ENCODE measurements at places on chromosomes 2 and 18.

DNA sequence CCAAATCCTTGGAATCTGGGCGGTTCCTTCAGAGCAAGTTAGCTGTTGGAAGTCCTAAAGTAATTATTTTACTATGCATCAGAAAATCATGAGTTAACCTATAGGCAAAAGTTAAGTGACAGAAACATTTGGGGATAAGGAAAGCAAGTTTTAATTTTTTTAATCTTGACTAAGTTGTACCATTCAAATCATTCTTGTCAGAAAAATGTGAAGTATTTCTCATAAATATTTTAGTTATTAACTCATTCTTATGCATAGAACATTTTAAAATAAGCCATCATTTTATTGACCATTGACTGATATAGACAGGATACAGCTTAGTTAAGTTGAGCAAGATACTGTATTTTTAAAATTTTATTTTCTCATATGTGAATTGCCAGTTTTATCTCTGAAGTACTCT is 98.2 kb upstream of the FOSL2 start:
- DNase-seq, result no peak

DNA sequence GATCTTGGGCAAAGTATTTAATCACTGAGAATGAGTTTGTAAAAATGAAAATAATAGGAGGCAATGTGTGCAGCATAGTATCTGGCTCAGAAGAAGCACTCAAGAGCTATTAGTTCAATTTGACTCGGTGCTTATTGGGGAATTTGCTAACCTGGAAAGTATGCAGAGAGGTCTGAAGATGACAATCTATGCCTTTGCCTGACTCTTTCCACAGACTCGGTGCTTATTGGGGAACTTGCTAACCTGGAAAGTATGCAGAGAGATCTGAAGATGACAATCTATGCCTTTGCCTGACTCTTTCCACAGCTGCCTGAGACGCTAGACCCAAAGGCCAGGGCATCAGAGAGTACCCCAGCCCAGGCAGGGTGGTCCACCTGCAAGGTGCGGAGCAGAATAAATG is 12.2 kb upstream of the SH3BP4 start:
- no peak for DNase-seq

- no peak for DNase-seq
Measured at GRCh38 chr2:152396763-152397162, 61.8 kb downstream of the FMNL2 start.

DNA sequence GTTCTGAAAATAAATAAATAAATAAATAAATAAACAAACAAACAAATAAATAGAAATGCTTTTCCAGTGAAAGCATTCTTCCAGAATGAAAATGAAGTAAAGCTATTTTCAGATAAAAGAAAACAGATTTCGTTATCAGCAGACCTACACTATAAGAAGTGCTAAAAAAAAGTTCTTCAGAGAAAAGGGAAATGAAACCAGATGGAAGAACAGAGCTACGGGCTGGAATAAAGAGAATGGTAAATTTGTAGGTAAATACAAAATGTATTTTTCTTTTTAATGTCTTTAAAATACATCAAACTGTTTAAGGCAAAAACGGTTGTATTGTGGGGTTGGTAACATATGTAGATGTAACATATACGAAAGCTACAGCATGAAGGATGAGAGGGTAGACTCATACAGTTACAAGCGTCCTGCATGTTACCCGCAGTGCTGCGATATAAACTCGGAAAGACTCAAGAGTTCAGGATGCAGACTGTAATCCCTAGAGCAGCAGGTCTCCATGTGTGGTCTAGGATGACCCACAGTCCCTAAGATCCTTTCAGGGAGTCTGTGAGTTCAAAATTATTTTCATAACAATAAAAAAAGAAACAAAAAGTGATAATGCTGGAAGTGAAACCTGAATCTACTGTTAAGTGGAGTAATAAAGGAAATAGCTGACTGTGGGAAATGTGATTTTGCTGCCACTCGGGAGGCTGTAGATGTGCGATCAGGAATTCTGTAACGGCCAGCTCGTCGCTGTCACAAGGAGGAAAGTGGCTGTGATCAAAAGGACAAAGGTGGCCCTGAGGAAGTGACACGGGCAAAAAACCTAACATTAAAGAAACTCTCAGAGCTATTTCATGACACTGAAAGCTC is 5.3 kb upstream of the RAB12 start:
- no peak for DNase-seq

DNA sequence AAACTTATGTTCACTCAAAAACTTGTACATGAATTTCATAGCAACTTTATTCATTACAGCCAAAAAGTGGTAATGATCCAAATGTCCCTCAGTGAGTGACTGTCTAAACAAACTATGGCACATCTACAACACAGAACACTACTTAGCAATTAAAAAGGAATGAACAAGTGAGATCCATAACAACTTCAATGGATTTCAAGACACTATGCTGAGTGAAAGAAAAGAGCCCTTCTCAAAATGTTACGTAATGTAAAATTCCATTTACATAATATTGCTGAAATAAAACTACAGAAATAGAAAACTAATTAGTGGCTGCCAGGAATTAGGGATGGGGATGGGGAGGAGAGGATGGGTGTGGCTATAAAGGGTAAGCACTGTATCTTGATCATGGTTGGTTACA is 53.6 kb downstream of the DYM start:
- no peak for DNase-seq

GRCh38 chr2:2123238-2123637 is 207.8 kb downstream of the MYT1L start:
- DNase-seq, result no peak

GRCh38 chr18:41765460-41765859 is 189.6 kb upstream of the PIK3C3 start:
- peak; percentile 38 for DNase-seq

- no peak for DNase-seq
Measured at GRCh38 chr2:113126845-113127645, at the start of gene IL1RN. Gene IL1RN (plus strand): TSS chr2:113127598. CDS start chr2:113127625, 27 bp downstream.

- DNase-seq, result no peak
Measured at GRCh38 chr18:22446911-22447310, 29.2 kb upstream of the CTAGE1 start.

- DNase-seq, result no peak
Measured at GRCh38 chr2:61443342-61444041, 27.4 kb downstream of the USP34 start.

DNA sequence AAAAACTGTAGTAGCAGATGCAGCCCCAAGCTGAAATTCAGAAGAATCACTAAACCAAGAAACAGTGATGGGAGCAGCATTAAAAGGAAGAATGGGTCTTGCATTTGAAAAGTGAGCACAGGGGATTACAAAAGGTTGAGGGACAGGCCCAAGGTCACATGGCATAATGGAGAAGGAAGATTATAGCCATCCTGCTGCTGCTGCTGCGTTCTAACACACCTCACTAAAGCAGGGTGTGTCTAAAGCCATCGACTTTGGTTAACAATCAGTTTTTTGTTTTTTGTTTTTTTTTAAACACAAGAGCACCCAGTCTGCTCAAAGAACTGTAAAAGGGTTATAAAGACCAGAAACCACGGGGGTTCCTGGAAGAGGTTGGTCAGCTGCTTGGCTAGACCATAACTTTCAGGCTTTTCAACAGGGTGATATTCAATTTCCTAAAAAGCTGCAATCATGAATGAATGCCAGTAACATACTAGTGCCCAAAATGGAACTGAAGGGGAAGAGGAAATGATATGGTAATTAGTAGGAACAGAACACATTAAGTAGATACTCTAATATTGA is 102.6 kb downstream of the MYO5B start:
- DNase-seq, result no peak

Data from NCI-H2107 (cell line).